ENCODE measurements at places on chromosomes 3 and 15.

- no peak for DNase-seq
Observed at GRCh38 chr3:107674371-107674770, 151.6 kb downstream of the BBX start.

DNA sequence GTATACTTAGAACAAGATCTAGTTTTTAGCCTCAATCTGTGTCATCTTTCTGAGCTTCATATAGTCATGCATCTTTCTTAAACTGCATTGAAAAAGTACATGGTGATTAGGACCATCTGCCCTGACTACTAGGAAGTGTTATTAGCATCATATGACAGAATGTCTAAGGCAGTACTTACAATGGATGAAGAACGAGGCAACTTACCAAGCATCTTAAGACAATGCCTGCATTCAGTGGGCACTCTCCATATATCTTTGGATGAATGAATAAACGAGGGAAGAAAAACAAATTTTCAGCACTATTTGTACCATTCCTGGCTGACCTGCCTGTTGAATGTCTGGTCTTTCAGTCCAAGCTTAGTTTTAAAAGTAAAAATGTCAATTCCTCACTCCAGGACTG is 185.4 kb upstream of the EPHA3 start:
- DNase-seq: no peak

GRCh38 chr3:21751886-21752285 is 876 bp upstream of the ZNF385D start:
- no peak for DNase-seq

GRCh38 chr15:85025516-85026251 is 44.0 kb downstream of the PDE8A start:
- DNase-seq: no peak

DNA sequence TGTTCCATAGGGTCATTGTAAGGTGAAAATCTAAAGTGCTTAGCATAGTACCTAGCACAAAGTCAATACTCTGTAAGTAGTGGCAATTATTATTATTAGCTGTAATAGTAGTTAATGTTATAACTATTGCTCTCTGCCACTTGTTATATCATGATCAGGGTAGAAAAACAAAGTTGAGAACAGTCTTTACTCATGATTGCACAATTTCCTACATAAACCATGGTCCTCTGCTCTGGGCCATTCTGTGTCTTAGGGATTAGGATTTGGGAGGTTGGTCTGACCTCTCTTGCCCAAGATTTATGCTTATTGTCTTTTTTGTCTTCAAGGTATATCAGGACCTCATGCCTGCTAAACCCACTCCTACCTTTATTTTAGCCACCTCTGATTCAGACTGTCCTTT is 4.3 kb upstream of the LRRC58 start:
- DNase-seq: no peak

DNA sequence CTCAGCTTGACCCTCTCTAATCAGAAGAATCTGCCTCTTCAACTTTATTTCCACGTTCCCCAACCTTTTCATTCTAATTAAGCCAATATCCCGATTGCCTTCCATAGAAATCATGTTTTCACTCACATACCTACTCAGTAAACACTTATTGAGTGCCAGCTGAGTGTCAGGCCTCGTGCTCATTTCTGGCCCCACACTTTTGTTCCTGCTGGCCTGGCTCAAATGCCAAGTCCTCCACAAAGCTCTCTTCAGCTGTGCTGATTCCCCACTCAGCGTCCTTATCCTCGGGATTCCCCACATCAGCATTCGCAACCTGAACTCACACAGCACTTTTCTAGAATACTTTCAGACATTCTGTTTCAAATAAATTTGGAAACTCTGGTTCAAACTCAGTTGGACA is 68.9 kb downstream of the THBS1 start:
- no peak for DNase-seq

DNA sequence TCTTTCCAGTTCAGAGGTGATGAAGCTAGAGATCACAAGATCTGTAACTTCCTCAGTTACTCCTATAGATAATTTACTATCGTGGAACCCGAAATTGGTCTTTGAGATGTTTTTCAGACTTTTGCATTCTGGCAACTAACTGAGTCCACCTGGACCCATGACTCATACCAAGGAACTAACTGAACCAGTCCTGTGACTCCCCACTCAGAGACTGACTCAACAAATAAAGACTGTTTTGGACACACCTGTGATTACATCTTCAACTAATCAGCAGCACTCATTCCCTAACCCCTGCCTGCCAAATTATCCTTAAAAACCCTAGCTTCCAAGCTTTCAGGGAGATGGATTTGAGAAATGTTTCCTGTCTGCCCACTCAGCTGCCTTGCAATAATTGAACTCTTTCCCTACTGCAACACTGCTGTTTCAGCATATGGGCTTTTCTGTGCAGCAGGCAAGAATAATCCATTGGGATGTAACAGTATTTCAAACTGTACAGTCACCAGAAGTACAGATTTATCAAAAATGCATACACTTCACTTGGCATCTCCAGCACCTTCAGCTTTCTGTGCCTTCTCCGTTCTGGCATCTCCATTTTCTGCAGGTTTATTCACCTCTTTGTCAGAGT is 57.7 kb downstream of the GATM start:
- no peak for DNase-seq

GRCh38 chr3:128782282-128783146 is 56.5 kb downstream of the RAB7A start:
- no peak for DNase-seq
